GDM1 (cell line): ENCODE measurements at places on chromosomes 2 and 18.
A peak's percentile ranks its signal among the peaks of the same experiment; 100 is the strongest.

DNA sequence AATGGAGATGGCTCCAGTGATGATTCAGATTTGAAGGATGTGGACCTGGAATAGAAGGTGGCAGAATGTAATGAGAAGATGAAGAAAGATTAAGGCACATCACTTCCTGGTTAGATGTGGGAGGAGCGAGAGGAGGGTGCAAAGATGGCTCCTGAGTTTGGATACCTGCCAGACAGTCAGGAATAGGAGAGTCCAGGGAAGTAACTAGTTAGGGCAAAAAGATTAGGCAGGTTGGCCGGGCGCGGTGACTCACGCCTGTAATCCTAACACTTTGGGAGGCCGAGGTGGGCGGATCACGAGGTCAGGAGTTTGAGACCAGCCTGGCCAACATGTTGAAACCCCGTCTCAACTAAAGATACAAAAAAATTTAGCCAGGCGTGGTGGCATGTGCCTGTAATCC is 5.6 kb downstream of the C2orf74 start:
- DNase-seq = no peak

DNA sequence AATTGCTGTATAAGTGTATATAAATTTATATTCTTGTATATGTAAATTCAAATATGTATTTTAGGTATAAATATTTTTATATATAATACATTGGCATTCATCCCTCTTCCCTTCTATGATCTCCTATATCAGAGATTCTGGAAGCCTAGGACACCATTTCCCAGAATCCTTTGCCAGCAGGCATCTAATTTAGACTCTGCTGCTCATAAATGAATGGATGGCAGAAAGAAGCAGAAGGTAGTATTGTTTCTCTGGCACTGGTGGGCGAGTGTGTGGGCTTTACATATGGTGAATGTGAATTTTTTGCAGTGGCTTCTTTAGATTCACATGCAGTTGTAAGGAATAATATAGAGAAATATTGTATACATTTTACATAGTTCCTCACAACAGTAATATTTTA is 215.2 kb upstream of the THSD7B start:
- DNase-seq = no peak

DNA sequence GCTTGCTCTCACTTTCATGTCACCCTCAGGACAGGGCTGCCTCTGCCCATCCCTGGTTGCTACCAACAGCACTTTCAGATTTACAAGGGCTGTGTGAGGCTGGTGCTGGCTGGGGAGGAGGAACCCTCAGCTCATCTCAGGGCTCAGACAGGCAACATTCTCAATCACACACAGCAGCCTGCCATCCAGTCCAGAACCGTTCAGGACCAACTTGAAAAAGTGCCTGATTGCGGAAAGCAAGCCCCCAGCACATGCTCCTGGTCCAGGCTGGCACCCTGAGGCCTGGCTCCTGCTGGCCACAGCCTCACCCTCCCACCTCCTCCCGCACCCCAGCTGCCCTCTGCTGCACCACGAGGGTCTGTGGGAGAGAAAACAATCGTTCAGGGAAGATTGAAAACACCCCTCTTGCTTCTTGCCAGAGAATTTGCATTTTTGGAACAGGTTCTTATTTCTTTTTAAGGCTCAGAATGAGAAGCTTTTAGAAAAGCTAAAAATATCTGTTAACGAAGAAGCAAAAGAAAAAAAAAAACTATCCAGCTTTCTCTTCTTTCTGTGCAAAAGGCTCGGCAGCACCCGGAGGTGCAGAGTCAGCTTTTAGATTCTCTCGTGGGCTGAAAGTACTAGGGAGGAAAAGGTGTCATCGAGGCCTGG is 403.8 kb upstream of the ID2 start:
- no peak for DNase-seq

GRCh38 chr18:13930964-13931363 is 15.6 kb upstream of the MC2R start:
- no peak for DNase-seq

- DNase-seq = no peak
Measured at GRCh38 chr18:9808295-9809241, 77.2 kb upstream of the TXNDC2 start.

DNA sequence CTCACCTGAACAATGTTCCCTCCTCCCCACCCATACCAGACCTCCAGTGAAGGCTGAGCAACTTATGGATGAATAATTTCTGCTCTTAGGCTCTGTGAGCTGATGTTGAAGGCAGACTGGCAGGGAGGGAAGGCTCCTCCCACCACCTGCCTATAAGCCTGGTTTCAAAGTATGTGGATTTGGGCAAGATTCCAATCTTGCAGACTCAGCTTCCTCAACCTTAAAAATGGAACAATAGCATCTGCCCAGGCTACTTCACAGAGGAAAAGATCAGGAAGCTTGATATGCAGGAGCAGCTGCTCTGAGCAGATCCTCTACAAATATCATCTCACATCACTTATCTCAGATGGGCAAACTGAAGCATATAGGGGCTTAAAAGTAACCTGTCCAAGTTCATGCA is 112.2 kb downstream of the ZFP36L2 start:
- DNase-seq = peak; percentile 39

- DNase-seq = peak; percentile 44
Measured at GRCh38 chr2:176817061-176817565, 395.5 kb upstream of the HNRNPA3 start.

- DNase-seq = no peak
Measured at GRCh38 chr2:145777914-145778313, 1258.0 kb upstream of the ZEB2 start.
